SK-N-MC (cell line): ENCODE measurements at places on chromosomes 2 and 18.

DNA sequence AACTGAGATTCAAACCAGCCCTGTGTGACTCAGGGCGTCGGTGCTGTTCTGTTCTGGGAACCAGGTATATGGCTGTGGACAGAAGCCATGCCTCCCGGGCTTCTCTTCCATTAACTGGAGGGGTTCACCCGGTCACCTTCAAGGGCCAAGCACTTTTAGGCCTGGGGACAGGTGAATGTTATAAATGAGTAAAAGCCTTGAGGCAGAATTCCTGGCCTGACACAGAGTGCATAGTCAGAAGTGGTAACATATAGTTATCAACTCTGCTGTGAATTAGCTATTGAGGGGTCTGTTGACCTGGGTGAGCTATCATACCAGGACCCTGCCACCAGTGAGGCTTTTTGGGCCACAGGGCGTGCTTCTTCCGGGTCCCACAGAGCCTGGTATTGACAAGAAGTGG is 2.7 kb downstream of the FHOD3 start:
- DNase-seq = no peak

GRCh38 chr2:56021579-56021978 is 98.0 kb upstream of the EFEMP1 start:
- DNase-seq = no peak

DNA sequence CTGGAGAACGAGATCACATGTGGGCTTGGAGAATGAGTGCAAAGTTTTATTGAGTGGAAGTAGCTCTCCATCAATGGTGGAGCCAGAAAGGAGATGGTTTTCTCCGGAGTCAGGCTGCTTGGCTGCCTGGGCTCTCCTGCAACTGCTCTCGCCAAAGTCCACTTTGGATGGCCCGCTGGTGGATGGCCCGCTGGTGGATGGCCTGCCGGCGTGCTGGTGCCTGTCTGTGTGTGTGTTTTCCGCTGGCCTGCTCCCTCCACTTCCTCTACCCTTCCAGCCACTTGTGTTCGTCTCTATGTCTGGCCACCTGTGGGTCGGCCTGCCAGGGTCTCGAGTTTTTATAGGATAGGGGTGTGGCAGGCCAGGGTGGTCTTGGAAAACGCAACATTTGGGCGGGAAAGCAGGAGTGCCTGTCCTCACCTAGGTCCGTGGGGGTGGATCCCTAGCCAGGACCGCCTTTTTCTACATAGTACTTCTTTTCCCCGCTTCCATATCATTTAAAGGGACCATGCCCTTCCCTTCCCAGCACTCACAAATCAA is 1292.1 kb upstream of the PIK3C3 start:
- DNase-seq = no peak

DNA sequence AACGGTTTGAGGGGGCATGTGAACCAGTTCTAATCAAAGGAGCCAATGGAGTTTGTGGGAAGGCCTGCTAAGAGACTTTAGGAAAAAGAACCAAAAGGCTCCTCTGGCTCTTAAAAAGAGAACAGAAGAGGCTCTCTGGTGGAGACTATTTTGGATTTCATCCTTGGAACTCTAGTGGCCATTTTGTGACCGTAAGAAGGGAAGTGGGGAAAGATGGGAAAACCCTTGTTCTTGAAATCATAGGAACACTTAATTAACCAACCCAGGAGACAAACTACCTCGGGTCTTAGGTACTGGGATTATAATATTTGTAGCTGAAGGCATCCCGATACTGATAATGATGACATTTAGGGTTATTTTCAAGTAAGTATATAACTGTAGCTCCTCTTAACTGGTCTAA is 125.3 kb upstream of the SP3 start:
- DNase-seq = no peak

- no peak for DNase-seq
Observed at GRCh38 chr2:203330434-203330833, 2.2 kb downstream of the ABI2 start.

- DNase-seq = no peak
Observed at GRCh38 chr2:197460649-197461048, 7.3 kb downstream of the COQ10B start.

DNA sequence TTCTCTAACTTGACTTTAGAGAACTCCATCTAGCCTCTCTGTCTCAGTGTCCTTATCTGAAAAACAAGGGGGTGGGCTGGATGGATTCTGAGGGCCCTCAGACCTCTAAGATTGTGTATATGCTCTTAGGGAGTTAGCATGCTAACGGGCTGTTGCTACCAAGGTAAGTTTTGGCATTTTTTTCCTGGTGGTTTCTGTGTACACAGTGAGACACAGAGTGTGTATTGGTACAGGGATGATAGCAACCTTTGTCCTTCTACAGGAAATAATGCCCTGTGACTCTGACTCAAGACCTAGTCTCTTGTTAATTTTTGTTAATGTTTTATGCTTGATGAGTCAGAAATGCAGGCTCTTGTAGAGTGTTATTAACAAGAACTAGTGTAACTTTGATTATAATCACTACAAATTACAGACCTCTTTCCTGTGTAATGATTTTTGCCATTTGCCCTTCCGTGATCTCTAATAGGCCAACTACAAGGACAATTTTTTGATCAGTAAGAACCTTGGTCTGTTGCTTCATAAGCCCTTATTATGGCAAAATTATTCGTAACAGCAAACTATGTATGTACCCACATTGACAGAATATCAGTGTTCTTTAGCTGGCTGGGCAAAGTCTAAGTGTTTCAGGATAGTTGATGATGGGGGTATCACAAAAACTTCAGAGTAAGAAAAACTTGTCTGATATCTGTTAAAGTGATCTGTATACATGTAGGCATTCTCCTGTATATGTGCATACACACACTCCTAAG is 89.7 kb downstream of the SPTBN1 start:
- no peak for DNase-seq

- DNase-seq = no peak
Observed at GRCh38 chr2:120549841-120550240, 185.8 kb upstream of the GLI2 start.

GRCh38 chr2:200259577-200259957 is 46.9 kb upstream of the SPATS2L start:
- no peak for DNase-seq

DNA sequence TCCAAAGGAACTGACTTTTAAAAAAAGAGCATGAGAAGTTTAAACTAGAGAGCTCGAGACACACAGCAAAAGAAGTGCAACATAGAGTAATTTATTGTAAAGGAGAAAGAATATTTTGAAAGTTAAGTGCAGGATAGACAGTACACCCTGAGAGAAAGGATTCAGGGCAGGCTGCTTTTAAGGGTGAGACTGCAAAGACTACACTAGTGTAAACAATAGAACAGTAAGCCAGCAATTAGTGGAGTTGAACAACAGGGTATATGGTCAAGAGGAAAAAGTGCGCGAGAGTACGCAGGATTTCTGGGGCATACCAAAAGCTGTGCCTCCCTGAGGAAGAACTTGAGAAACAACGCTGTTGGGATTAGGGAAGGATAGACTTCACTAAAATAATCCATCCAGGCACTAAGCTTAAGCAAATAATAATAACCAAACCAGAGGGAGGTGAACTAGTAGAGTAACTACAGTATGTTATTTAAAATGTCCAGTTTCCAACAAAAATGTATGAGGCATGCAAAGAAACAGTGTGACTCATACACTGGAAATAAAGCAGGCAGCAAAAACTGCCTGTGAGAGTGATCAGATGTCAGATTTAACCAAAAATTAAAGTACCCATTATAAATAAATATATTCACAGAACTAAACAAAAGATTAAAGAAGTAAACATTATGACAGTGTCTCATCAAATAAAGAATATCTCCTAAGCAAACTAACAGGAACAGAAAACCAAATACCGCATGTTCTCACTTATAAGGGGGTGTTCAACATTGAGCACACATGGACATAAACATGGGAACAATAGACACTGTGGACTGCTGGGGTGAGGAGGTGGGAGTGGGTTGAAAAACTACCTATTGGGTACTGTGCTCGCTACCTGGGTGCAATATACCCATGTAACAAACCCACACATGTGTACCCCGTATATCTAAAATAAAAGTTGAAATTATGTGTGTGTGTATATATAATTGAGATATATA is 40.5 kb upstream of the EMILIN2 start:
- no peak for DNase-seq

- no peak for DNase-seq
Observed at GRCh38 chr2:121360566-121361300, 75.7 kb upstream of the TFCP2L1 start.

- no peak for DNase-seq
Observed at GRCh38 chr2:164562666-164563065, 58.6 kb downstream of the GRB14 start.

- DNase-seq = no peak
Observed at GRCh38 chr2:108855194-108855593, 68.6 kb downstream of the CCDC138 start.

DNA sequence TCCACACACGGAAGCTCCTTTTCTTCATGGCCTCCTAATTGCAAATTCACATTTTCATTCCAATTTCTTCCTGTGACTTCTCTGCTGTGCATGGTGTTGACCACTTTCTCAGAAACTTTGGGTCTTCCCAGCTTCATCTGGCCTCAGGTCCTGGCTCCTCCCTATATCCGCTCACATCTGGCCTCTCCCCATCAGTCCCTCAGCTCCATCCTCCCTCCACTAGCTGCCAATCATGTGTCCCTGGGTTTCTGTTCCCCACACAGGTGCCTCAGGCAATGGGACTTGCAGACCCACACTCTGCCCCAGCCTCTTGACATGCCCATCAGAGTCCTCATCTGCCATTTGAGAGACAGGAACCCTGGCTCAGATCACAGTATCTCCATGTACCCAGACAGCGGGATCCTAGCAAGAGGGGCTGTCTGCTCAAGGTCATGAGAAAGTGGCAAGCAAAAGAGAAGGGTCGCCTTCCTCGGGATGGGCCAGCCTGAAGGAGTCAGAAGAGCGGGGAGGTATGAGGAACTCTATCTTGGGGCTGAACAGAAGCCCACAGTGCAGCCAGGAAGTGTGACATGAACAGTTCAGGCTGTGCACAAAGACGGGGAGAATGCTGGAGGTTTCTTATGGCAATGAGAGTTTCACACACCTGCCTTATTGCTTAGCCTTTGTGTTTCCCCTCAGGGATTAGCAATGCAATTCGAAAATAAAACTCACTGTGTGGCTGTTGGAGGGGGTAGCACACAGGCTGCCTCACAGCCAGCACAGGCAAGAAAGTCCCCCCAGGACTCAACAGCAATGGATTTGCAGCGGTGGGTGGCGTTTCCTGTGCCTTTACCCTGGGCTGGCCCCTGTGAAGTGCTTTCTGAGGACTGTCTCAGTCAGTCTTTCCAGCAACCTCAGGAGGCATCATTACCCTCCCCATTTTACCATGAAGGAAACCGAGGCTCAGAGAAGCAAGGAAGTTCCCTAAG is 69.5 kb downstream of the COPS8 start:
- no peak for DNase-seq

- DNase-seq = no peak
Observed at GRCh38 chr2:42087857-42088195, 40.0 kb downstream of the PKDCC start.

DNA sequence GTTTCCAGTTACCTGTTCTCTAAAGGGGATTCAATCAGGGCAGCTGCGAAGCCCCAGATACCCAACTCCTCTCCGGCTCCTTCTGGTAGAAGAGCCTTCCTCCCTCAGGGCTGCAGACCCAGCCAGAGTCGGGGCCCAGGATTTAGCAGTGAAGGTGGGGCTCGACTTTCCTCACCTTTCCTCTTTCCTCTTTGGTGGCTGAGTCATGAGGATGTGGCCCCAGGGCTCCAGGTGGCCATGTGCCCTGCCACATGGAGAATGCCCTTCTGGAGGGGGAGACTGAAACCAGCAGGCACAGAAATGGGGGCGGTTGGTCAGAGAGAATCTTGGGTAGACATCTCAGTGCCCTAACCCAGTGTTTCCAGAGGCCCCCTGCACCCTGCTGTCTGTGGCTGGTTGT is 402.6 kb downstream of the NBAS start:
- no peak for DNase-seq

- DNase-seq = no peak
Observed at GRCh38 chr2:5782103-5782502, 89.9 kb downstream of the SOX11 start.

DNA sequence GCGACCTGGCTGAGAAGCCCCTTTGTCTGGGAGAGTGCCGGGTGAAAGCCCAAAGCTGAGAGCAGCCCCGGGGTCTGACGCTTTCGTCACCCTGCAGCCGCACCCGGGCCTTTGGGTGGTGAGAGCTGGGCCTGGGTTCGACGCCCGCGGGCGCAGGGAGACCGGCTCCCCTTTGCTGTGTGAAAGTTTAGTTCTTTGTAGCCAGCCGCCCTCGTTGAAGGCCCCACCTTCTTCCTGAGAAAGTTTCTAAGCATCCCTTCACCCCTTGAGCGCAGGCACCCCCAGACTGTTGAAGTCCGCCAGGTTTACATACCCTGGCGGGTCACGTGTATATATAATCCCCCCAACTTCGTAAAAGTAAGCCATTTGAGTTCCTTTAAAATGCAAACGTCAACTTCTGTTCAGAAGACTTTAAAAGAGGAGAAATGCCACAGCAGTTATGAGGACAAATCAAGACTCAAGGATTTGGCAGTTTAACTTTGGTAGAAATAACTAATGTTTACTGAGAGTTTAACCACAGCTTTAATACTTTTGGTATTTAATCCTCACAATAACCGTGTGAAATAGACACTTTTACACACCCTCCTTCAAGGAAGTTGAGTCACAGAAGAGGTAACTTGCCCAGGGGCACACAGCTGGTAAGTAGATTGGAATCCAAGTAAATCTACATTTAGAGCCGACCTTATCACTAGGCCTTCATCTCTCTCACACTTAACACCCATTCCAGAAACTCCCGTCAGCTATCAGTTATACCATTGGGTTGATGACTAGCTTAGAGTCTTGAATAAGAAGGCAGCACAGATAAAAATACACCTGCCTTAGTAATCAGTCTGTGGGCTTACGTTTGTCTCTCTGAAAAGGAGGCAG is 1.1 kb upstream of the MBOAT2 start:
- no peak for DNase-seq

DNA sequence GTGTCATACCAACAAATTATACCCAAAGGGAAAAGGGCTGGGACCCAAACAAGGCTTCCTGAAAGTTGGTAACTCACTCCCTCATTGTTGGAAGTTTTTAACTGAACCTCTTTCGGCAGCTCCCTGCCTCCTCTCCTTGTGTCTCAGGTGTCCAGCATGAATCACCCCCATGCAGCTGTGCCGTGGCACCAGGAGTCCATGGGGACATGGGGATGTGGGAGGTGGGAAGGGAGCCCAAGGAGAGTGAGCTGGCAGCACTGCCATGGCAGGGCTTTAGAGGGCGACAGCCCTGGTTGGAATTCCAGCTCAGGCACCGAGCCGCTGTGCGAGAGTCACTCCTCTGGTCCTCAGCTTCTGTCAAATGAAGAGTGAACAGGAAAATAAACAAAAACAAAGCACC is 12.5 kb upstream of the GYPC start:
- no peak for DNase-seq

GRCh38 chr2:140586379-140586778 is 1544.4 kb downstream of the LRP1B start:
- no peak for DNase-seq

- no peak for DNase-seq
Observed at GRCh38 chr2:185035906-185036305, 437.6 kb downstream of the ZNF804A start.

GRCh38 chr2:171420728-171421563 is 12.8 kb downstream of the METTL8 start:
- no peak for DNase-seq

GRCh38 chr2:143685421-143686078 is 556.3 kb downstream of the ARHGAP15 start:
- no peak for DNase-seq
